Neural progenitor cell (in vitro differentiated cells): ENCODE measurements at places on chromosomes 5 and 9.

DNA sequence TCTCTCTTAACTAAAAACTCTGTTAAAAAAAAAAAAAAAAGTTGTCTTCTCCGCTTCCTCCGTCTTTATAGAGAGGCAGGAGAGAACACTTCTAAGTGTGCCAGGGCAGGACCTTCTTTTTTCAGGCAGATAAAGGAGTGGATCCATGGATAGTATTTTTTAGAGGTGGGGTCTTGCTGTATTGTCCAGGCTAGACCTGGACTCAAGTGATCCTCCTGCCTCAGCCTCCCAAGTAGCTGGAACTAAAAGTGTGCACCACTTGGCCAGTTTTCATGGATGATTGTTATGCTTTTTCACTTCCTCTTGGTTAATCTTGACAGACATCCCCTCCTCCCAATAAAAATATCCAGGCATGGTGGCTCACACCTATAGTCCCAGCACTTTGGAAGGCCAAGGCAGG is 20.0 kb upstream of the GNE start:
- no peak overlapping the region for H3K27ac ChIP-seq
- H3K27me3 ChIP-seq, result no peaks in the 10 kb centered on the region
- no peak overlapping the region for H3K4me3 ChIP-seq
- no peak for DNase-seq
- no peaks in the 10 kb centered on the region for H3K4me1 ChIP-seq

GRCh38 chr9:134657666-134658377 is 16.2 kb downstream of the COL5A1 start:
- no peak for DNase-seq
- H3K4me3 ChIP-seq, result no peak overlapping the region
- H3K27ac ChIP-seq, result no peak overlapping the region
- no peaks in the 10 kb centered on the region for H3K36me3 ChIP-seq
- peaks cover 10% of the 10 kb centered on the region for H3K4me1 ChIP-seq

DNA sequence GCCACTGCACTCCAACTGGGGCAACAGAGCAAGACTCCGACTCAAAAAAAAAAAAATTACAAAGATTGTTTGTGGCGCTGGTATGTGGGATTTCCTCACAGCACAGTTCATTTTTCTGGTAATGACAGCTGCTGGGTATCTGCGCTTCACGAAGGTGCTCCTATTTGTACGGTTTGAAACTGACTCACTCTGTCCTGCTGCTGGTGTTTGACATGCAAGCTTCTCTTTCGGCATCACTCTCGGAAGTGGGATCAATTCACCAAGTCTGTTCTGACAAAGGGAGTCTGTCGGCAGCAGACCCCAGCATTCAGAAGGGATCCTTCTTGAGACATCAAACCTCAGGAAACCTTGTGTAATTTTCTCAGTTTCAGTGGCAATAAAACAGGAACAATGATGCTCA is 26.3 kb downstream of the MAML1 start:
- DNase-seq, result no peak
- H3K27me3 ChIP-seq, result no peaks in the 10 kb centered on the region
- H3K4me3 ChIP-seq, result no peak overlapping the region
- peaks cover 4% of the 10 kb centered on the region for H3K4me1 ChIP-seq
- H3K36me3 ChIP-seq, result no peaks in the 10 kb centered on the region

GRCh38 chr9:19577411-19577810 is 168.6 kb downstream of the ACER2 start:
- no peaks in the 10 kb centered on the region for H3K36me3 ChIP-seq
- no peak overlapping the region for H3K27ac ChIP-seq
- H3K4me3 ChIP-seq, result no peak overlapping the region
- peaks cover 12% of the 10 kb centered on the region for H3K4me1 ChIP-seq
- H3K27me3 ChIP-seq, result no peaks in the 10 kb centered on the region

- H3K27me3 ChIP-seq, result no peaks in the 10 kb centered on the region
- peaks cover 18% of the 10 kb centered on the region for H3K4me1 ChIP-seq
- no peaks in the 10 kb centered on the region for H3K36me3 ChIP-seq
- no peak overlapping the region for H3K4me3 ChIP-seq
These were observed 104.2 kb upstream of the RAI14 start for GRCh38 chr5:34551911-34552433.

GRCh38 chr9:126367616-126368015 is 41.0 kb downstream of the MVB12B start:
- H3K27ac ChIP-seq, result no peak overlapping the region
- H3K27me3 ChIP-seq, result no peaks in the 10 kb centered on the region
- H3K4me3 ChIP-seq, result no peak overlapping the region
- no peak for DNase-seq

GRCh38 chr5:170425731-170426130 is 36.6 kb upstream of the KCNMB1 start:
- H3K27ac ChIP-seq, result no peak overlapping the region
- no peaks in the 10 kb centered on the region for H3K27me3 ChIP-seq
- peaks cover 5% of the 10 kb centered on the region for H3K4me1 ChIP-seq
- no peak overlapping the region for H3K4me3 ChIP-seq

GRCh38 chr5:176427971-176428370 is 11.6 kb upstream of the CLTB start:
- H3K36me3 ChIP-seq, result no peaks in the 10 kb centered on the region
- DNase-seq, result no peak
- no peaks in the 10 kb centered on the region for H3K4me1 ChIP-seq
- H3K4me3 ChIP-seq, result no peak overlapping the region
- H3K27ac ChIP-seq, result no peak overlapping the region

DNA sequence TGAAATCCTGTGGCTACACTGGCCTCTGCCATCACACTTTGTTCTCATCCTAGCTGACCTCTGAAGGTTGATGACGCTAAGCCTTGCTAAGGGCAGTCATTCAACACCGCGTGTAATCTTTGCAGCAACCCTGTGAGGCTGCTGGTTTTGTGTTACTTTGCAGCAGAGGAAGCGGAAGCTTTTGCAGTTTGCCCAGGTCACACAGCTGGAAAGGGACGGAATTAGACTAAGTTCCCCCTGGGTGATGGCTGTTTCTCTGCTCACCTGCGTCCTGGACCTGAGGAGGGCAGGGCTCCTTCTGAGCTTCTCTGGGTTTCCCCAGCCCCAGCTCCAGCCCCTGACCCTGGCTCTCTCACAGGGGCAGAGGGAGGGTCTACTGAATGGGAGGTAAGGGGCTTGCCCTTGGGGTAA is 7.3 kb upstream of the SLC25A51 start:
- H3K4me3 ChIP-seq, result no peak overlapping the region
- no peaks in the 10 kb centered on the region for H3K36me3 ChIP-seq
- no peaks in the 10 kb centered on the region for H3K27me3 ChIP-seq
- H3K4me1 ChIP-seq, result no peaks in the 10 kb centered on the region

DNA sequence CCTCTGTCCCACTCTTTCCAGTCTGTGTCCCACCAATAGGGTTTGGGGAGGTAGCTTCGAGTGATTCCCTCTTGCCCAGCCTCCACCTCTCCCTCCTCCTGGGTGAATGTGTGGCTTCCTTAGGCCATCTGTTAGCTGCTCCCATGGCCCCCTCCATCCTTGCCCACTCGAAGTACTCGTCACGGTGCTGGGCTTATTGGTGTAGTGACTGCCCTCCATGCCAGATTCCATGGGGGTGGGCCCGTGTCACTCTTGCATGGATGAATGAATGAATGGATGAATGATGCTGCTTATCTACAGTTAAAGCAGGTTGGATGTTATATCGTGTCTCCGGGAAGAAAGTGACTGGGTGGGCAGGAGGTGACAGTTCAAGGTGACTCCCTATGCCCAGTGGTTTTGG is 19.1 kb downstream of the HMCN2 start:
- H3K27ac ChIP-seq, result no peak overlapping the region
- no peaks in the 10 kb centered on the region for H3K36me3 ChIP-seq
- no peaks in the 10 kb centered on the region for H3K27me3 ChIP-seq
- peaks cover 9% of the 10 kb centered on the region for H3K4me1 ChIP-seq
- H3K4me3 ChIP-seq, result no peak overlapping the region

DNA sequence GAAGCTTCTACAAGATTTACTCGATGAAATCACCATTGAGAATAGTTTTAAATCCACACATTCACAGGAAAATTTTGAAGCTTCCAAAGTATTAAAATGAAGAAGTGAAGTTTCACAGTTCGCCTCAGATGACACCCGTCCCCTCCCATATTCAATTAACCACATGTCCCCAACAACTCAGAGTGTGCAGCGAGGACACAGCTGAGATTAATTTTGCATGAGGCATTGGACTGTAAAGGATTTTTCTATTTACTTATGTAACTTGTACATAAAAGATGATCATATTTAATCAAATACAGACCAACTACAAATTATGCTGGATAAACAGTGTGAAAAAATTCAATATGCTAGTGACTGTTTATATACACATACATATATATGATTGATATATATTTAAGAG is 84.7 kb upstream of the OLFM1 start:
- no peaks in the 10 kb centered on the region for H3K36me3 ChIP-seq
- DNase-seq, result no peak
- no peaks in the 10 kb centered on the region for H3K4me1 ChIP-seq

DNA sequence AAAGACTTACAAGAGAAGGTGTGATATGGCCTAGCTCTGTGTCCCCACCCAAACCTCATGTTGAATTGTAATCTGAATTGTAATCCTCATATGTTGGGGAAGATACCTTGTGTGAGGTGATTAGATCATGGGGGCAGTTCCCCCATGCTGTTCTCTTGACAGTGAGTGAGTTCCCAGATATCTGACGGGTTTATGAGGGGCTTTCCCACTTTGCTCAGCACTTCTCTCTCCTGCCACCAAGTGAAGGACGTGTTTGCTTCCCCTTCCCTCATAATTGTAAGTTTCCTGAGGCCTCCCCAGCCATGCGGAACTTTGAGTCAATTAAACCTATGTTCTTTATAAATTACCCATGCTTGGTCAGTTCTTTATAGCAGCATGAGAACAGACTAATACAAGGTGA is 49.0 kb downstream of the CDO1 start:
- no peaks in the 10 kb centered on the region for H3K4me1 ChIP-seq
- H3K36me3 ChIP-seq, result no peaks in the 10 kb centered on the region
- H3K27me3 ChIP-seq, result no peaks in the 10 kb centered on the region
- no peak for DNase-seq

DNA sequence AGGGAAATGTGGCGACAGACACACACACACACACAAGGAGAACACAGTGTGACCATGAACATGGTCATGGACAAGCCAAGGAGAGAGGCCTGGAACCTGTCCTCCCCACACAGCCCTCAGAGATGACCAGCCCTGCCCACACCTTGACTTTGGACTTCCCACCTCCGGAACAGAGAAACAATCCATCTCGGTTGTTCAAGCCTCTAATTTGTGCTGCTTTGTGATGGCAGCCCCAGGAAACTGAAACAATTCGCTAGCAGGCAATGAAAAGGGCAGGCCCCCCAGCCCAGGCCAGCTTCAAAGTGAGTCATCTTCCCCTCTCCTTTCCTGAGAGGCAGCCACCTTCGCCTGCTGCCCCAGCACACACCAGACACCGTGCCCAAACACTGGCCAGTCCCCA is 47.7 kb downstream of the NSUN2 start:
- no peak overlapping the region for H3K27ac ChIP-seq
- no peaks in the 10 kb centered on the region for H3K36me3 ChIP-seq
- peaks cover 61% of the 10 kb centered on the region for H3K27me3 ChIP-seq
- no peaks in the 10 kb centered on the region for H3K4me1 ChIP-seq

- H3K27ac ChIP-seq, result no peak overlapping the region
- no peak overlapping the region for H3K4me3 ChIP-seq
- H3K27me3 ChIP-seq, result no peaks in the 10 kb centered on the region
- no peak for DNase-seq
- no peaks in the 10 kb centered on the region for H3K4me1 ChIP-seq
These were observed 25.9 kb downstream of the MTRR start for GRCh38 chr5:7894860-7895259.

DNA sequence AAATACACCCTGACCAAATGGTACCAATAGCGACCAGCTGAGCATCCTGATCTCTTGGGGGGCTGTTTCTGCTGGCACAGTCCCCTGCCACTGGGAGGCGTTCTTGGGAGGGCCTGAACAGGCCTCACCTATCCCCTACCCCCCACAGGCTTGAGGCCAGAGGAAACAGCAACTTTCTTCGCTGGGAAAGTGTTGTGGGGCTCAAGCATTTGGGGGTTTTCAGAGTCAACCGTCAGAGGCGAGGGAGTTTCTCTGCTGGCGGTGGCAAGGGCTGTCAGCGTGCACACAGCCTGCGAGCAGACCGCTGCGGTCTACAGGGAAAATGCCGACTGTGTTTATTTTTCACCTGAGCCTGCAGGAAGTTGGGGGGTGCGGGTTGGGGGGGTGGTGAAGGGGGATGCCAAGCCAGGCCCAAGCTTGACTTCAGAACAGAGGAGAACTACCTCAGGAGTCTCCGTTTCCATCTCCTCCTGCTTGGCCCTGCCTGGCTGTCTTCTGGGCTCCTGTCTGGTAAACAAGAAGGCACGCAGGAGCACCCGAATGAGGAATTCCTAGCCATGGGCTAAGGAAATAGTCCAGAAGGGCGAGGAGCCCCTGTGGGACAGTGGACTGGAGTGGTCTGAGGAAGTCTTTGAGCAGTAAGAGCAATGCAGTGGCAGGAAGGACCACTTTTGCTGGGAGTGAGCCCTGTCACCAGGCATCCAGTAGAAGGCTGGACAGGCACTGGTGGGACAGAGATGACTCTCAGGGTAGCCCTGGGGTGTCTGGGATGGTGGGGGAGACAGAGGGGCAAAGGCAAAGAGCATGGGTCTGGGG is 18.1 kb downstream of the TCF7 start:
- H3K36me3 ChIP-seq, result no peaks in the 10 kb centered on the region
- no peaks in the 10 kb centered on the region for H3K4me1 ChIP-seq
- H3K27me3 ChIP-seq, result no peaks in the 10 kb centered on the region
- DNase-seq, result no peak
- no peak overlapping the region for H3K27ac ChIP-seq

DNA sequence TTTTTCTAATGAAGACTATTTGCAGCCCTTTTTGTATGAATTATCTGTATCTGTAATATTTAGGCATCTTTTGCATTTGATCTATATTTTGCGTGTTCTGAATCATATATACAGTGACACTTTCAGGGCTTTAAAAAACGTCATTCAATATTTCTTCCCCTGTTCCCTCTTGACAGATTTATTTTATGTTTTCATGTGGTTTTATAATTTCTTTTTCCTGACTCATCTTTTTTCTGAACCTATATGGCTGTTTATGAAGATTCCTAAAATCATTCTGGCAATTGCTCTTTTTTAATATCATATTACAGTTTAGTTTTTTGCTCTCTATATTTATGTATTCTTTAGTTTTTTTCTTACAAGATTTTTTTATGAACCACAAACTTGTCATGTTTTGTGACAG is 67.6 kb downstream of the SMARCA2 start:
- H3K27ac ChIP-seq, result no peak overlapping the region
- DNase-seq, result no peak
- H3K27me3 ChIP-seq, result no peaks in the 10 kb centered on the region
- H3K4me3 ChIP-seq, result no peak overlapping the region
- H3K36me3 ChIP-seq, result no peaks in the 10 kb centered on the region
